GM23338 (cell line): ENCODE measurements at places on chromosomes 3 and 15. TPM values are rescaled to one million over a fixed set of nuclear protein-coding genes. Genes with fewer than 3 reads are reported as not detected.
A peak's percentile ranks its signal among the peaks of the same experiment; 100 is the strongest.

Gene CCR3
- not detected in 2 replicates for total RNA-seq

Gene MDFIC2
- total RNA-seq = not detected in 2 replicates

Gene SLC9C1
- total RNA-seq = 0.97 and 1.7 TPM in 2 replicates

Gene LRRC3B
- 11.3 and 13.2 TPM in 2 replicates for total RNA-seq

Gene SPATA12
- 0.10 TPM in 1 of 2 replicates, not detected in the other for total RNA-seq

Gene ADAMTSL3
- total RNA-seq = 0.35 and 0.87 TPM in 2 replicates

Gene RAB43
- total RNA-seq = 32.5 and 37.0 TPM in 2 replicates

Gene ELL3
- total RNA-seq = 13.6 and 19.2 TPM in 2 replicates

DNA sequence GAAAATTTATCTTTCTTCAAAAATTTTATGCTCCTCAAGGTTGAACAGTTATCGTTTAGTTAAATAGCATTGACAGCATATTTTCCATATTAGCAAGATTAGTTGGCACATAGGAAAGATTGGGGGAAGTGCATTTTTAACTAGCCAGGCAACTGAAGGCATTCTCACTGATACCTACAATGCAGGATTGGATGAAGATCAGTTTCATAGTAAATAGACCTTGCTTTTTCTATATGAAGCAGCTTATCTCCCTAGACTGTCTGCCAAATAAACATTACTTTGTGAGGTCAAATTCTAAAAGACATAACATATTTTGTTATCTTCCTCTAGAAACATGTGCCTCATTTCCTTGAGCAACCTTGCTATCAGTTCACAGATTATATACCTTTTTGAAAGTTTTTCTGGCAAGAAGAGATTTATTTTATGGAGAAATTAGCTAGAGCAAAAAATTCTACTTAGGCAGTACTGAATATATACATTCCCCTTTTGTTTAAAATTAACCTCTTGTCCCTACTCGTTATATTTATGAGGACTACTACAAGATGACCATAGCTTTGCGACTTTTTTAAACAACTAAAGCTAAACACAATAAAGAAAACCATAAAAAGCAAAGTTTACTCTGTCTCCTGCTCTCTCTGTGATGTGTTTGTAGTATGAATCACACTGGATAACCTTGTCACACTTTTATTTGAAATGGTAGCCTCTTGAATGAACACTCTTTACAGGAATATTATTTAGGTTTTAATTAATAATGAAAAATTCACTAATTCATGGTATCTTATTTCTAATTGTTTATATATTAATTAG is 654.9 kb upstream of the TBL1XR1 start:
- no peak for DNase-seq

GRCh38 chr3:191393146-191393545 is 62.8 kb upstream of the UTS2B start:
- no peak for DNase-seq

- DNase-seq = no peak
Observed at GRCh38 chr3:101998256-101998926, 149.1 kb downstream of the NFKBIZ start.

DNA sequence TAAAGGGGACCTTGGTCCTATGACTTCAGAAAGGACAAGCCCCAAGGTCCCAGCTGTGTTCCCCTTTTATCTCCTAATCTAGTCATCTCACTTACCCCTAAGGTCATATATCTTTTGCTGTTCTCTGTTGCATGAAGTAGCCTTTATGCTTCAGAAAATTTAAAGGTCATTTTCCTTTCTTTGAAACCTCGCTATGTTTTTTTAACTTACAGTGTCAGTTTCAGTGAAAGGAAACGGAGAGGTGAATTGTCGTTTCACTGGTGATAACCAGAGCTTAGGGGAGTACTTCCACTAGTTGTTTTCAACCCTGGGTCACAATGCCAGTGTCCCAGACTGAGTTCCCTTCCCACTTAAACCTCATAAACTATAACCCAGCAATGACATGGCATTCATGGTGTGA is 357.4 kb downstream of the GAP43 start:
- no peak for DNase-seq

GRCh38 chr3:30518181-30518864 is 88.1 kb upstream of the TGFBR2 start:
- DNase-seq = no peak

- peak; percentile 85 for DNase-seq
Observed at GRCh38 chr3:36843065-36844051, 79.0 kb upstream of the DCLK3 start.

- peak; percentile 80 for DNase-seq
Observed at GRCh38 chr3:132284781-132285619, 32.2 kb upstream of the ACP3 start.

DNA sequence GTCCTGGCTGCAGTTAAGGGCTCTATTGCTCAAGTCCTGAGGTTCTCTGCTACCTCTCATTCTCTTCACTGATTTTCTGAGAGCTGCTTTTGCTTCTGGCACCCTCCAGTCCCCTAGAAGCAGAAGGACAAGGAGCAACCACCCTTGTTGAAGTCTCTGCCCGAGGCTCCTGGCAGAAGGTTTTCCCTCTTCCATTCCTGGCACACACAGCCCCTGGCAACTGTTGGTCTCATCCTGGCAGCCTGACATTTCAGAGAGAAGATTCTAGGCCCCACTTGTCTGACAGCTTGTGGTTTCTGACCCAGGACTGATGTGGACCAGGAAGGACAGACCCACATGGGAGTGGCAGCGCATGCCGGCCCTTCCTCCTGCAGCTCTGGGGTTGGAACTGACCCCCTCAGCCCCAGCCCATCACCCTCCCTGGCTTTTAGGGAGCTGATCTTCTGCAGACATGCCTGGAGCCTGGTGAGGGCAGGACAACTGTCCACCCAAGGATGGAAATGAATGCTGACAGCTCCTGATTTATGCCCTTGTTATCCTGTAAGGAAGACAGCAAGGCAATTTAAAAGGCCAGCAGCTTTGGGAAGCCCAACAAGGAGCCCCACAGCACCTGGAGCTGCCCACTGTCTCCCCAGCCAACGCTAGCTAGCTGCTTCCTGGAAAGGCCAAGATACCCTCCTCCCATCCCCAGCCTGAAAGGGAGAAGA is 13.0 kb upstream of the NTRK3 start:
- no peak for DNase-seq

- no peak for DNase-seq
Observed at GRCh38 chr3:191373327-191373726, 43.0 kb upstream of the UTS2B start.

- DNase-seq = peak; percentile 55
Observed at GRCh38 chr15:57477736-57478522, 101.6 kb downstream of the CGNL1 start.
